Posterior cingulate gyrus (tissue), 11 donors: ENCODE measurements at places on chromosomes 13 and 19.

DNA sequence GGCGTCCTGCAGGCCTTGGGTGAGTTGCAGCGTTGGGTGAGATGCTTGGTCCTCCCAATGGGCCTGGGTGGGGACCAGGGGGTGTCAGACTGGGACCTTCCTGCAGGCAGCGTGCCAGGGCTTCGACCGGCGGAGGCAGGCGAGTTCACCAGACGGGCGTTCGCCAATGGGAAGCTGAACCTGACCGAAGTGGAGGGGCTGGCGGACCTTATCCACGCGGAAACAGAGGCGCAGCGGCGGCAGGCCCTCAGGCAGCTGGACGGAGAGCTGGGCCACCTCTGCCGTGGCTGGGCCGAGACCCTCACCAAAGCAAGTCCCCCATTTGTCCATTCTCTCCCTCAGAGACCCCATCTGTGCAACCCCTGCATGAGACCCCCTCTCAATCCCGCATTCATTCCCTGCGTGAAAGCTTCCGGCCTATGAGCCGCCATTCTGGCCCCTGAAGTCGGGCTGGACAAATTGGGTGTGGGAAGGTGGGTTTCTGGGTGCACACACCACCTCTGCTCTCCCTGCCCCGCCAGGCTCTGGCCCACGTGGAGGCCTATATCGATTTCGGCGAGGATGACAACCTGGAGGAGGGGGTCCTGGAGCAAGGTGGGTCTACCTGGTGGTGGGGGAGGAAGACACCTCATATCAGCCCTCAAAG, 1.2 kb downstream of the GTPBP3 start:
- DNase-seq = no peak

GRCh38 chr19:5036698-5037563, 68.0 kb downstream of the KDM4B start:
- peak; percentile 44 for DNase-seq

DNA sequence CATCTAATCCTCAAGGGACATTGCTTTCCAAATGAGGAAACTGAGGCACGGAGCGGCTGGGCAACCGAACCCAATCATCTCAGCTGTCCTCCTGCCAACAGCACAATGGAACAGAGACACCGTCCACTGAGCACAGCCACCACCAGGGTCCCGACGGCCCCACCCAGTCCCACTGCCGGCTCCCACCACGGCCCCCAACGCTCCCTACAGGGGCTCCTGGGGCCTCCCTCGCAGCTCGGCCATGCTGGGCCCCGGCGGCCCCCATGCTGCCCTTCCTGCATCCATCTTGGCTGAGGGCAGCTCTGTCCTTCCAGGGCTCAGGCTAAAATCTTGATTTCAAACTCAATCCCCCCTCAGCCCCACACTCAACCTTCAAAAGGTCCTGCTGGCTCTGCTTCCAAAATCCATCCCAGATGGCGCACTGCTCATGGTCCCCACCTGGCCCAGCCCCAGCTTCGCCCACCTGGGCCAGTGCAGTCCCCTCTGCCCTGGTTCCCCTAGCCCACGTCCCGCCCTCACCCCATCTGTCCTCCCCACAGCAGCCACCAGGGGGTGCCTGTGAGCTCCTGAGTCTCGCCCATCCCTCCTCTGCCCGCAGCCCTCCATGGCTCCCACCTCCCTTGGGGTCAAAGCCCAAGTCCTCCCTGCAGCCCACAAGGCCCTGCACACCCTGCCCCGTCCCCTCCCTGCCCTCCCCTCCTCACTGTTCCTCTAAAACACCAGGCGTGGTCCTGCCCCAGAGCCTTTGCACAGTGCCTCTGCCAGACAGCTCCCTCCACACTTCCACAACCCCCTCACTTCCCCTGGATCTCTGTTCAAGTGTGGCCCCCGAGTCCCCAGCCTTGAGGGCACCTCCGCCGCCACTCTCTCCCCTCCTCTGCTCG, 7.9 kb downstream of the PIP5K1C start:
- no peak for DNase-seq

GRCh38 chr13:35765366-35765765, 288.9 kb upstream of the MAB21L1 start:
- DNase-seq = no peak
